ENCODE measurements at places on chromosomes 1 and 21.

DNA sequence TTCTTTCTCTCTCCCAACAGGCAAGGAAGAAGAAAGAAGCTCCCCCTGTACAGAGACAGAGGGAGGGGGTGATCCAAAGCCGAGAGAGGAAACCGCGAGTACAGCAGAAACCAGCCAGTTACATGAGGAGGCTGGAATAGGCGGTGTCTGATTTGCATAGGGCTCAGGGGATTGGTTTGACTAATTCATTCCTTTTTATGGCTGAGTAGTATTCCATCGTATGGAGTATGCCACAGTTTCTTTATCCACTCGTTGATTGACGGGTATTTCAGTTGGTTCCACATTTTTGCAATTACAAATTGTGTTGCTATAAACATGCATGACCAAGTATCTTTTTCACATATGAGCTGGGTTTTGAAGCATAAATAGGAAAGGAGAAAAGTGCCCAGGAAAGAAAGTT lies 3.4 kb upstream of the GPX7 start:
- no peak for DNase-seq

GRCh38 chr1:202632241-202632640 lies 78.0 kb downstream of the SYT2 start:
- no peak for DNase-seq

GRCh38 chr1:215863796-215864195 lies 296.7 kb downstream of the KCTD3 start:
- peak; percentile 28 for DNase-seq

DNA sequence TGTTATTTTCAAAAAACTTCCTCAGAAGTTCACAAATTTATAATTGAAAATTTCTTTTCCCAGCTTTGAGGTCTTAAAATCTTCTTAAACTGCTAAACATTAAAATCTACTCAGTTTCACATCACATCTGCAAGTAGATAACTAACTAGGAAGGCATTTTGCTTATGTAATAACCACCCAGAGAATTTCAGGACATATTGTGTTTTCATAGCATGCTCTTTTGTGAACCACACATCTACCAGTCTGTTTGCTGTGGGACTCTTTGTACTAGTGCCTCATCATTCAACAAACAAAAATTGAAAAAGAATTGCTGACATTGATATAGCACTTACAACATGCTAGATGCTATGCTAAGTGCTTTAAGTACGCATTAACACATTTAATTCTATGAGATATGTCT lies 31.6 kb upstream of the C1orf146 start:
- DNase-seq, result peak; percentile 39

DNA sequence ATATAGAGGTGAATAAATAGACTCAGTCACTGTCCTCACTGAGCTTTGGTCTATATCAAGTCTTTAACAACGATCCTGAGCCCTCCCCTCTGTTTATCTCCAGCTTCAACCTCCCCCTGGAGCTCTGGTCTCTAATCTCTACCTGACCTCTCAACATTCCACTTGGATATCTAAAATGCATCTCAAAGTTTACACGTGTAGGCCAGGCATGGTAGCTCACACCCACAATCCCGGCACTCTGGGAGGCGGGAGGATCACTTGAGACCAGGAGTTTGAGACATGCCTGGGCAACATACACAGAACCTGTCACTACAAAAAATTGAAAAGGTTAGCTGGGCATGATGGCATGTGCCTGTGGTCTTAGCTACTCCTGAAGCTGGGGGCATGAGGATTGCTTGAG lies 53.4 kb downstream of the GADD45A start:
- DNase-seq, result no peak

Data from HCEC 1CT (cell line).